ENCODE measurements at places on chromosomes 16 and 17. TPM values are rescaled to one million over a fixed set of nuclear protein-coding genes. Genes with fewer than 3 reads are reported as not detected.

GRCh38 chr17:48547808-48548522 lies 3.1 kb upstream of the HOXB2 start:
- peak; percentile 58 for DNase-seq

DNA sequence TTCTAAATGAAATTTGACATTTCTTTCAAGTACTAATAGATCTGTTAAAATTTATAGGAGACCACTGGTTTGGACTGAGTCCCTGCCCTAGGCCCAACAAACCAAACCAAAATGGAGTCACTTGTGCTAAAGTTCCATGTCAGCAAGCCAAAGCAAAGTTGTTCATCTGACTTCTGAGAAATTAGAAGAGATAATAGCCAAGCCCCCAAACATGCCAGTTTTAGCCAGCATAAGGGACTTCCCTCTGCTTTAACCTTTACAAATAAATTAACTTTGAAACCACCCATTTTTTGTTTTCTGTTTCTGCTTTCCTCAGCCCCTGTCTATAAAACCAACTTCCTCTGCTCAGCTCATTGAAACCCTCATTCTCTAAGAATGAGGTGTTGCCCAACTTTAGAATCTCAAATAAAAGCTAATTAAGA lies 18.9 kb downstream of the CDR2 start:
- no peak for DNase-seq

DNA sequence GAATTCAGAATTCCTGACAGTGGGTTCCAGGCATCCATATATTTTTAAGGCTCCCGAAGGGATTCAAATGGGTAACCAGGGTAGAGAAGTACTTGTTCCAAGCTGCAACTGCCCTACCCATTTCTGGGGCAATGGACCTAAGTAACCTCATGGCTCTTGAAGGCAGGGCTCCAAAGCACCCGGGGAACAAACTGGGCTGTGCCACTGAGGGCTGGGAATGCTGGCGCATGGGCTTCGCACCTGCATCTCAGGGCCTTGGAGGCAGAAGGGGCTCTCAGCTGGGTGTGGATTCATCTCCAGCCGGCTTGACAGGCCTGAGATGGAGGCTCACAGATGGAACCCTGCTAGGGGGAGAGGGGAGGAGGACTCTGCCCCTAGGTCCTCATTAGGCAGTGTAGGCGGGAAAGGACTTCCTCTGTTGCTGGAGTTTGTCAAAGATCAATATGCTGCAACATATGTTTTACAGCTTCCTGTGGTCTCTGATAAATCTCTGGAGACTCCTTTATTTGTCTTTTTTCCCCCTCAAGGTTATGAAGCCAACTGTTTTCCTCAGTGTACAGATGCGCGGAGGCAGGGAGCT lies 232.3 kb upstream of the NLRP1 start:
- no peak for DNase-seq

DNA sequence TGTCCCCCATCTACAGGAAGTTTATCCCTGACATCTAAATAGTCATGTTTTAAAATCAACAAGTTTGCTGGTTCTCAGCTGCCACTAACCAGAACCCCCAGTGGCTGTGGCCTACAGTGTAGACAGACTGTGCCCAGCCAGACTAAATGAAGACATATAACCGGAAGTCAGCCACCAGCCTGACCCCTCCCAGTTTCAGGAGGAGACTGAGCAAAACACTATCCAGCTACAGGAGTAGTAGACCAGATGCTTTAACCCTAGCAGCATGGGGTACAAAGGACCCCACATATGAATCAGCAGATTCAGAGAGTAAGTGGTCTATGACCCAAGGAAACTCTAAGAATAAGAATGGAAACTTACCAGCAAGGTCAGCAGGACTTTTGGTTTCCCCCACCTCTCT lies 83.4 kb downstream of the HIC1 start:
- DNase-seq = peak; percentile 47

GRCh38 chr16:5979905-5980550 lies 882.4 kb upstream of the EEF2KMT start:
- no peak for DNase-seq

DNA sequence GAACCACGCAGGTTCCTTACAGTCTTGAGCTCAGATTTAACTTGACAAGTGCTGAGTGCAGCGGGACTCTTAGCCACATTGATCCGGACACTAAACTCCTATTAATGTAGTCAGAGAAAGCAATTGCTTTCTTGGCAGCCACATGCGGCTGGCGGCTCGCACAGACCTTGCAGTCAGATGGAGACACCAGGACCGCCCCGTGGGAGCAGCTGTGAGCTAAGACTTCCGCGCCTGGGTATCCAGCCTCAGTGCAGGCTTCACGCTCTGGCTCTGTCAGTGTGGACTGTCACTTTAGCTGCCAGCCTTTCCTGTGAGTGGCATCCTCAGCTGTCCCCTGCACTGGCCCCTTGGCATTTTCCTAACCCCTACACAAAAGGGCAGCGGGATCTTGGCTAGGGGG lies 80.9 kb upstream of the NLRP1 start:
- no peak for DNase-seq

DNA sequence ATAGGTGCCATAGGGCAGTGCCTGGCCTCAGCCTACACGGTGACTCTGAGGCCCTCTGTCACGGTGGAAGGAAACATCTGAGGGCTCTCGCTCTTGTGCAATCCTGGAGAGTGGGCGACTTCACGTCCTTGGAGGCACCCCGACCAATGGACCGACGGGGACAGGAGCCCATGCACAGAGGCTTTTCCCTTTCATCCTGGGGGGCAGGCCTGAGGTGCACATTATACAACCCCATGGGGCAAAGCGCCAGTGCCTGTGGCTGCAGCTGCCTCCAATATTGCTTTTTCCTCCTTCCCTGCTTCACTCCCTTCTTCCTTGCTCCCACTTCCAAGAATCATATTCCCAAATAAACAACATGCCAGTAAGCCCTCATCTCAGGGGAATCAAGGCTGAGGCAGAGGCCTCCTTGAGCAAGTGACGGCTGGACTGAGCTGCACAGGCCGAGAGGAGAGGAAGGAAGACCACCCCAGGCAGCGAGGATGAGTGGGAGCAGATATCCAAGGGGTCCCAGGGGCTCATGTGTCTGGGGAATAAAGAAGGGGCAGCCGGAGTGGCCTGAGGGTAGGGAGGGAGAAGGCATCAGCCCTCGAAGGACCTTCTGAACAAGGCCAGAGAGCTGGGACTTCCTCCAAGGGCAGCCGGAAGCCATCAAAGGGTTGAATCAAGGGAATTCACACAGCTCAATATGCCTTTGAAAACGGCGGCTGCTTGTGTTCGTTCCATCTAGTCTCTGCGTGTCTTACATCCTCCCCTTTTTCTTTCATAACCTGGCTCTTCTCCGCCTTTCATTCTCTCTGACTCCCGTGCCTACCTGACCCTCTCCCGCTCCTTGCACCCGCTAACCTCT lies 42.6 kb upstream of the RPL38 start:
- no peak for DNase-seq

DNA sequence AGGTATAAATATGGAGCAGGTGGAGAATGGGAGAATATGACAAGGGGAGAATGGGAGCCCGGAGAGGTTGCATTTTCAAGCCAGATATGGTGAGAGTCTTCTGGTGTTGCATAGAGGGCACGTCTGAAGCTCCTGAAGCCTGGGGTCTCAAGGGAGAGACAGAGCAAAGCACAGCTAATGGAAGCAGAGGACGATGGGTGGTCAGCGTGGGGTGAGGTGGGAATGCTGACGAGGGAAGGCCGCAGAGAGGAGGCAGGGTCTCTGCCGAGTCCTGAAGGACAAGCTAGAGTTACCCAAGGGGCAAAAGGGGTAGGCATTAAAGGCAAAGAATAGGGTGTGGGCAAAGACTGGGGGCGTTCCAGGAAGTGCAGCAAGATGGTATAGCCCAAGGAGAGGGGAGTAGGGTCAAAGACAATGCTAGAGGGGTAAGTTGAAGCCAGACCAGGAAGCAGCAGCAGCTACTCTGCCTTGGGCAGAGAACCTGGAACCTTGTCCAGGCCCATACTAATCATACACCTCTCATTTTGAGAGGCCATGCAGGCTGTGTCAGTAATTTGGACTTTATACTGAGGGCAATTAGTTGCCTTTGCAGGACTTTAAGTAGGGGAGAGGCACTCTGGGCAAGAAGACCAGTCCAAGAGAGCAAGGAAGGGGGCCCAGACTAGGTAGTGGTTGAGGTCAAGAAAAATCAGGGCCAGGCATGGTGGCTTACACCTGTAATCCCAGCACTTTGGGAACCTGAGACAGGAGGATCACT lies 2.7 kb downstream of the OTOP3 start:
- no peak for DNase-seq

DNA sequence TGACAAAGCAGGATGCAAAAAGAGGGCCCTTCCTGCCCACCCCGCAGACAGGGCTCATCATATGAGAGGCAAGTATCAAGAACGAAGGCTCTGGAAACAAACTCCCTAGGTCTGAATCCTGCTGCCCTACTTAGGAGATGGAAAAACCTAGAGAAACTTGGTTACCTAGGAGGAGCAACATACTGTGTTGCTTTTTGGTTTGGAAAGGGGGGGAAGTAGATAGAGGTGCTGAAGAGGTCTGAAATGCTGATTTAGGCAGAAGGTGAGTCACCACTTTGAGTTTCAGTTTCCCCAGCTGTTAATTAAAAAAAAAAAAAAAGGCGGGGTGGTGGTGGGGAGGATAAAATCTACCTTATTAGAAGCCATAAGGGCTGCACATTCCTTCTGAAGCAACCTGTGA lies 1.5 kb downstream of the N4BP1 start:
- DNase-seq = peak; percentile 42

GRCh38 chr17:48194097-48194550 lies 86.6 kb downstream of the SNX11 start:
- no peak for DNase-seq

- DNase-seq = no peak
Measured at GRCh38 chr17:80337195-80337895, 76.7 kb downstream of the RNF213 start.

DNA sequence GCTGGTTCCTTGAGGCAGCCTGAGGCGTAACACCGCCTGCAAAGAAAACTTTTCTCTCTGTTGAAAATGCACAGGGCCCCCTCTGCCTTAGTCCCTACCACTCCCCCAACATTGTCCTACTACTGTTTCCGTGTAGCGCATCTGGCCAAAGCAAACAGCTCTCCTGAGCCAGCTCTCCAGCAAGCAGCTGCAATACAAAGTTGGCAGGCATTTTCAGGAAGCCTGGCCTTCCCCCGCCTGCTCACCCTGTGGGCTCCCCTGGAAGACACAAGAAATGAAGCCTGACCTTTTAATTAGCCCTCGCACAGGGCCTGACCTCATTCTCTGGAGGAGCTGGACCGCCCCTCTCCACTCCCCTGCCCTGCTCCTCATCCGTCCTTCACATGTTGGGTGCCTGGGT lies 66.7 kb downstream of the SOX9 start:
- no peak for DNase-seq

DNA sequence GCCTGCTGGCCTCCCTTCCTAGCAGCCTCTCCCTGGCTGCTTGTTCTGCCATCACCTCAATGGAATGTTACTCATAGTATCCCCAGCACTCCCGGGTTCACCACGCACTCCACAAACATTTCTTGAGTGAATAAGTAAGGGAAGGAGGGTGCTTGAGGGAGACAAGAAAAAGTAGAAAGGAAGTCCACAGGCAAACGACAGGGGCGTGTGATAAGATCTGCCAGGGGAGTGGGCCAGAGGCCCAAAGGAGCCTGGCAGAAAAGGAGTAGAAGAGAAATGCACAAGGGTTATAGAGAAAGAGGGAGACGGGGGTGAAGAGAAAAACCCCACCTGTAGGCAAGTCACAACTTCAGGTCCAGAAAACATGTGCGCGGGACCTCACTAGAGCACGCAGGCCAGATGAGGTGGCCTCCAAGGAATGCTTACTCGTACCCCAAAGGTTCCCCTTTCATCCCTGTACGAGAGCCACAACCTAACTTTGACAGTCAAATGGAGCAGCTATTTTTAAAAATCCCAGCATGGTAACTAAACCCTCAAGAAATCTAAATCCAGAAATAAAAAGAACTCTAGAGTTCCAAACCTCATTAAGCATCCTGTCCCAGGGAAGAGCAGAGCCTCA lies 6.6 kb downstream of the ZDHHC7 start:
- no peak for DNase-seq

DNA sequence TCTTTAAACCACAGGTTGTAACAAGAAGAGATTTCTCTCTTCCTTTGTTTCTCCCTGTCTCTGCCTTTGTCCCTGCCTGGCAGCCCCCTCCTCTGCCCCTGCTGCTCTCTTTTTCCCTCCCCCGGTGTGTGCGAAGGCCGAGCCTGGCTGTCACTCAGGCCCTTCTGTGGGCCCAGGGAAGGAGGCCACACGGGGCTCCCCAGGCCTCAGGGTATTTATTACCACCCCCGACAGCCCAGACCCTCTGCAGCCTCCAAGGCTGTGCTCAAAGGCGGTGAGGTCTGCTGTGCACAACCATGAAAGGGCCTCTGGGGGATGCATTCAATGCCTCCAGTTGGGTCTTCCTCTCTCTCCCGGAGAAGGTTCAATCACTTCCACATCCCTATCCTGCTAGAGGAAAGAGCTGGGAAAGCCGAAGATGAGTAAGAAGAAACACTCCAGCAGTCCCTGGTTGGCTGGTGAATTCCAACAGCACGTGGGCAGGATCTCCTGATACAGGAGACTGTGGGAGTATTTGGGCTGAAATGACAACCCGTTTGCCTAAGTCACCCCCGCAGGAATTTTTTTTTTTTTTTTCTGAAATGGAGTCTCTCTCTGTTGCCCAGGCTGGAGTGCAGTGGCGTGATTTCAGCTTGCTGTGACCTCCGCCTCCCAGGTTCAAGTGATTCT lies 34.2 kb downstream of the ZNF423 start:
- no peak for DNase-seq

DNA sequence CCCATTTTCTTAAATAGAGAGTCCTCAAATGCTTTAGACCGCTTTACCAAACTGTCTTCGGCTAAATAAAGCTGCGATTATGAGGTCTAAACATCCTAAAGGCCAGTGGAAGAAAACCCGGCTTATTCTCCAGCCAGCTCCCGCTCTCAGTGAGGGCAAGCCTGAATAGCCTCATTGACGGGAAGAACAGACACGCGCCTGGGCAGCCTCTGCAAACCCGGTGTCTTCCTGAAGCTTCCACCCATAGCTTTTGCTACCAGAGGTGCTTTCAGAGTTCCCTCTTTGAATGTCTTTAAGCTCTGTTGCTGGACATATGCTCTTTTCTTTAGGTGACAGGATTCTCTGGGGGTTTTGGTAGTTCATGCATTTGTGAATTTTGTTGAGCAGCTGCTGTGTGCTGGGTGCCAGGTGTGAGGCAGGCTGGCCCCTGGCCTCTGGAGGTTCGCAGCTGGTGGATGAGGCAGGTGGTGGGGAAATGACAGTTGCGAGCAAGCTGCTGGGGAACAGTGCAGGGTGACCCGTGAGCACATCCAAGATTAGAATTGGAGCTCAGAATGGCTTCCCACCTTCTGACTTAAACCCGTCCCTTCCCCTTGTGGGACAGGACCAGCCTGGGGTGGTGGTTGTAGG lies 44.7 kb downstream of the CRISPLD2 start:
- no peak for DNase-seq

- no peak for DNase-seq
Measured at GRCh38 chr16:78483124-78483992, 383.9 kb downstream of the WWOX start.

- no peak for DNase-seq
Measured at GRCh38 chr16:22664132-22664531, 149.8 kb upstream of the HS3ST2 start.

NUP85 gene
- total RNA-seq = 116 TPM

ADAM11 gene
- total RNA-seq = 0.28 TPM

GP1BA gene
- not detected for total RNA-seq

SLC16A6 gene
- total RNA-seq = 10.4 TPM

SLC5A11 gene
- total RNA-seq = not detected

BEAN1 gene
- total RNA-seq = not detected

MFSD6L gene
- 0.13 TPM for total RNA-seq

HLF gene
- total RNA-seq = 3.3 TPM

KIF2B gene
- not detected for total RNA-seq
